ENCODE measurements at places on chromosomes 3 and 15.

DNA sequence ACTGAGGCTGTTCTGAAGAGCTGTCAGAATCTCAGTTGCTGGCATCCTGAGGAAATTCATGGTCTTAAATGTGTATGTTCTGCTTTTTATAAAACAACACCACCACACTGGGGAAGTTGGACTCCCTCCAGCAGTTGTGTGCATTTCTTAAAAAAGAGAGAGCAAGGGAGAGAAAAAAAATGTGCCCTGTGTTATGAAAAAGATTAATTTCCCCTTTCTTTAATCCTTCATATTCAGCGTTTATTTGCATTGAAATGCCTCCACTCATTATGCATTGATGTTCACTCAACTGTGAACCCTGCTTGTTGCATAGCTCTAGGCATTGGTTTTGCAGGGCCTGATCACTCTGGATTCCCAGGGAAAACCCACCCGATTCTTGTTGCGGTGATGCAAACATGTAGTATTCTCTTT is 4.4 kb upstream of the ZNF609 start:
- no peak overlapping the region for H3K4me3 ChIP-seq
- H3K36me3 ChIP-seq: peaks cover 14% of the 10 kb centered on the region
- H3K27ac ChIP-seq: no peak overlapping the region
- peaks cover 29% of the 10 kb centered on the region for H3K4me1 ChIP-seq
- no peak for DNase-seq
- H3K27me3 ChIP-seq: no peaks in the 10 kb centered on the region

- H3K27ac ChIP-seq: no peak overlapping the region
- H3K36me3 ChIP-seq: no peaks in the 10 kb centered on the region
- H3K27me3 ChIP-seq: peaks cover 21% of the 10 kb centered on the region
- H3K4me3 ChIP-seq: no peak overlapping the region
- no peak for DNase-seq
Observed at GRCh38 chr3:184481984-184482671, 79.5 kb upstream of the EPHB3 start.

GRCh38 chr3:41301548-41301947 is 102.2 kb downstream of the CTNNB1 start:
- H3K4me1 ChIP-seq: no peaks in the 10 kb centered on the region
- DNase-seq: no peak
- H3K4me3 ChIP-seq: no peak overlapping the region
- peaks cover 3% of the 10 kb centered on the region for H3K27me3 ChIP-seq

- no peak overlapping the region for H3K27ac ChIP-seq
- peaks cover 20% of the 10 kb centered on the region for H3K4me1 ChIP-seq
- no peak overlapping the region for H3K4me3 ChIP-seq
- H3K36me3 ChIP-seq: no peaks in the 10 kb centered on the region
- no peak for DNase-seq
- H3K27me3 ChIP-seq: no peaks in the 10 kb centered on the region
Observed at GRCh38 chr3:32281570-32282106, 43.2 kb downstream of the CMTM8 start.

- H3K27me3 ChIP-seq: no peaks in the 10 kb centered on the region
- H3K4me1 ChIP-seq: no peaks in the 10 kb centered on the region
- no peak overlapping the region for H3K4me3 ChIP-seq
- H3K27ac ChIP-seq: no peak overlapping the region
- no peaks in the 10 kb centered on the region for H3K36me3 ChIP-seq
Observed at GRCh38 chr15:47972738-47973137, 148.1 kb upstream of the SLC24A5 start.

DNA sequence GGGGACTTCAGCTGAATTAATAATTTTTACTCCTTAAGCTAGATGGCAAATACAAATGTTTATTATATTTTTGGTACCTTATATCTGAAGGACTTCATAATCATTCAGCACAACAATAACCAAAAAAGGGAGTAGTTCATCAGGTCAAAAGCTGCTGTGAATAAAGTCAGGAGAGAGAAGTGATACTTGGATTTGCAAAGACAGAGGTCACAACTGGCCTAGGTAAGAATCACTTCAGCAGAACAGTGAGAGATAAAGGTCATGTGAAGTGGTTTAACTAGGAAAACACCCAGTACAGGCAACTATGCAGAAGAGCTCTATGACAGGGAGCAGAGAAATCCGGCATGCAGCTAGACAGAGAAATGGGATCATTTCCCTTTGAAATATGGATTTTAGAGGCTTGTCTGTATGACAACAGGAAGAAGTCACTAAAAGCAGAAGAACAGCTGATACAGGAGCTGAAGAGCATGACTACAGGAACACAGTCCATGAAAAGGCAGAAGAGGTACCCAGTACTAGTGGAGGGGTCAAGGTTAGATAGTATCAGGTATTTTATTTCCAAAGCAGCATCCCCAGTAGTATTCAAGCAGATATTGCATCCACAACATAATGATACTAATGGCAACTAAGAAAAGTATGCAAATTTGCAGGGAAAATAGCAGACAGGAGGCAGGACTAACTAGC is 25.7 kb downstream of the ZMAT3 start:
- H3K4me3 ChIP-seq: no peak overlapping the region
- H3K27me3 ChIP-seq: no peaks in the 10 kb centered on the region
- H3K4me1 ChIP-seq: peaks cover 20% of the 10 kb centered on the region
- H3K27ac ChIP-seq: no peak overlapping the region

GRCh38 chr3:24067483-24067882 is 122.4 kb downstream of the NR1D2 start:
- H3K27me3 ChIP-seq: no peaks in the 10 kb centered on the region
- H3K27ac ChIP-seq: no peak overlapping the region
- DNase-seq: no peak
- H3K4me1 ChIP-seq: no peaks in the 10 kb centered on the region
- no peak overlapping the region for H3K4me3 ChIP-seq

DNA sequence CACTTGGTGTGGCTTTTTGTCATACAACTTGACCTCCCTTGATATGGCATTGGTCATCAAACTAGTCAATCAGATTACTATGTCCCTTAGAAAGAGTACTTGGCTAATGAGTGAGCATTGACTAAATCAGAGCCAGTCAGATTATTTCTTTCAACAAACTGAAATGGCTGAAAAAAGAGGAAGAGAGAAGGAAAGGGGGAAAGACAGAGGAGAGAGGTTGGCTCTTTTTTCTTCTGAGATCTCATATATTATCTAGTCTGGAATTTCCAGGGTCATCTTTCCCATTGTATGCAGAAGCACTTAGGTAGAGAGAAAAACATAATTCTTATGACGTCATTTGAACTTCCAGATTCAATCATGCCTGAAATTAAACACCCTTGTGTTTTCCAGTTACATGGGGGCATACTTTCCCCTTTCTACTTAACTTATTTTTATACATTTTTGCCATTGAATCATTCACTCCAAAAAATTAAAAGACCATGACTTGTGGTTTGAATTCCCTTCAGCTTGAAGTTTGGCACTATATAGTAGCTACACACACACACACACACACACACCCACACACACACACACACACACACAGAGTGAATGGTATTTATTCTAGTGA is 387.8 kb downstream of the LSAMP start:
- no peaks in the 10 kb centered on the region for H3K4me1 ChIP-seq
- no peaks in the 10 kb centered on the region for H3K36me3 ChIP-seq
- H3K27me3 ChIP-seq: no peaks in the 10 kb centered on the region
- H3K4me3 ChIP-seq: no peak overlapping the region
- no peak for DNase-seq

- peaks cover 2% of the 10 kb centered on the region for H3K4me1 ChIP-seq
- DNase-seq: no peak
- no peak overlapping the region for H3K27ac ChIP-seq
Observed at GRCh38 chr3:121724130-121724529, 25.4 kb downstream of the GOLGB1 start.

All from activated naive CD4-positive, alpha-beta T cell treated with anti-CD3 and anti-CD28 coated beads, Interleukin-2, amount 10 ng/mL, durations not matched to agents 7 days and 5 days (primary cell).